ENCODE measurements at places on chromosomes 1 and 21. TPM values are rescaled to one million over a fixed set of nuclear protein-coding genes. Genes with fewer than 3 reads are reported as not detected.

DNA sequence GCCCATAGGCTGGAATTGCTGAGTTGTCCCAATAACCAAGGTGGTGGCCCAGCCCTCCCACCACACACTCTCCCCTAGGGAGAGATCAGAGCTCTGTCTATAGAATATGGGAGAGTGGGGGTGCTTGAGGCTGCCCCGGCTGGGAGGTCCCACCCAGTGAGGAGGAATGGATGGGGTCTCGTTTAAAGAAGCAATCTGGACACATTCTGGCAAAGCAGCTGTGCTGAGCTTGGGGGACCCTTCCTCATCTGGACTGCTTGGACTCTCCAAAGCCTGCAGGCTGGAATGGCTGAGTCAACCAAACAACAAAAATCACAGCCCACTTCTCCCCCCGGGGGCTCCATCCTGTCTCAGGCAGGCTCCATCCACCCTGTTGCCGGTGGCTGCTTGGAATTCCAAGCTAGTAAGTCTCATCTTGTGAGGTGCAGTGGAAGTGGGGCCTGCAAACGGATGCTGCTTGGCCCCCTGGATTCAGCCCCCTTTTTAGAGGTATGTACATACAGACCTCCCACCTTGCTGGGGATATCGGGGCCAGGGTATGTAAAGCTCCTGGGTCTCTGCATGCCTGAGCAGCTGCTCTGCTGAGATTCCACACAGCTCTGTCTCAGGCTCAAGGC lies 67.1 kb upstream of the FAM78B start:
- no peaks in the 10 kb centered on the region for H3K27me3 ChIP-seq
- H3K27ac ChIP-seq, result no peak overlapping the region
- H3K4me3 ChIP-seq, result no peak overlapping the region
- H3K36me3 ChIP-seq, result no peaks in the 10 kb centered on the region
- no peaks in the 10 kb centered on the region for H3K4me1 ChIP-seq

DNA sequence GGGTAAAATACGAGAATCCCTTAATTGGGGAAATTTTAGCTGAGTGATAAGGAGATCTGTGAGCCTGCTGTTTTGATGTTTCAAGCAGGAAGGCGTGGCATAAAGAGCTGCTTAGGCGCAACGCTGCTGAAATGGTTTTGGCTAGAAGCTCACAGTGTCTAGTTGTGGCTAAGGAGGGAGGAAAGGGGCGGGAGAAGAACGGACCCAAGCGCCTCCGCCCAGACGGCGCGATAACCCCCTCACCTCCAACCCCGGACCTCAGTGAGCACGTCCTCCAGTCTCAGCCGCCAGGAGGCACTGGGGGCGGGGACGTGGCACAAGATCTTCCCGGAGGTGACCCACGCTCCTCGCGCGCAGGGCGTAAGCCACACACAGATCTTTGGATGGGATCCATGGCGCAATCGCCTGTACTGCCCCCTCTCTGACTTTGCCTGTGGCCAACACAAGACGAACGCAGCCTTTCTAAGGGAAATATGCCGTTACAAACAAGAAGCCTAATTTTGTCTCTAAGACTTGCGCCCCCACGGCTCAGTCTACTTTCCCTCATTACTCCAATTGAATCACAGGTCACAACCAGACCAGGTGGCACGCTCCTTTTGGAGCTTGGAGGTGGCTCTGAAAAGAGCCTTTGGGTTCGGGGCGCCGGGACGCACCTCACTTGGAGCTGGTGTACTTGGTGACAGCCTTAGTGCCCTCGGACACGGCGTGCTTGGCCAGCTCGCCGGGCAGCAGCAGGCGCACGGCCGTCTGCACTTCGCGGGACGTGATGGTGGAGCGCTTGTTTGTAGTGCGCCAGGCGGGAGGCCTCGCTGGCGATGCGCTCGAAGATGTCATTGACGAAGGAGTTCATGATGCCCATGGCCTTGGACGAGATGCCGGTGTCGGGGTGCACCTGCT lies 23.4 kb upstream of the RNF187 start:
- H3K36me3 ChIP-seq, result no peaks in the 10 kb centered on the region
- DNase-seq, result peak; percentile 89
- peak overlapping the region; percentile 91 for H3K27ac ChIP-seq
- peaks cover 4% of the 10 kb centered on the region for H3K27me3 ChIP-seq
- H3K4me3 ChIP-seq, result peak overlapping the region; percentile 89
- peaks cover 40% of the 10 kb centered on the region for H3K4me1 ChIP-seq

GRCh38 chr1:16375521-16376340 lies 8.7 kb downstream of the SZRD1 start:
- H3K27me3 ChIP-seq, result no peaks in the 10 kb centered on the region
- DNase-seq, result no peak
- H3K36me3 ChIP-seq, result peaks cover 36% of the 10 kb centered on the region
- H3K27ac ChIP-seq, result peak overlapping the region; percentile 75
- H3K4me3 ChIP-seq, result no peak overlapping the region

- H3K4me1 ChIP-seq, result peaks cover 20% of the 10 kb centered on the region
- H3K27ac ChIP-seq, result no peak overlapping the region
- H3K4me3 ChIP-seq, result no peak overlapping the region
Observed at GRCh38 chr1:67830928-67831830, 2.1 kb downstream of the GNG12 start.

DNA sequence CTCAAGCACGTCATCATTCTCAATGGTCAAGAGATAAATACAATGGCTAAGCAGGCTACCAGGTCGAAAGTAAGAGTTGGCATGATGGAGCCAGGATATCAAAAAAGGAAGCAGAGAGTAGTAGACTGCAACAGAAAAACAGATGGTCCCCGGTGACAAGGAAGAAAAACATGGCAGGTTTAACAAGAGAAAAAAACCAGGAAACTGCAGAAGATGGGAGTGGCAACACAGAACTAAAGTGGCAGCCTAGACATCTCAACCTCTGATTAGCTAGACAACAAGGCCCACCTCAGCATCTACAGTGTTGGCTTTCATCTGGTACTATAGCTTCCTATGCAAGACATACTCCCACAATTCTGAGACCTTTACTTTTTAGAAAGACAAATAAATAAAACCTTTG lies 3.1 kb downstream of the UBR4 start:
- peaks cover 46% of the 10 kb centered on the region for H3K36me3 ChIP-seq
- H3K27ac ChIP-seq, result peak overlapping the region; percentile 0
- peaks cover 67% of the 10 kb centered on the region for H3K4me1 ChIP-seq
- no peak for DNase-seq
- peak overlapping the region; percentile 4 for H3K4me3 ChIP-seq

DNA sequence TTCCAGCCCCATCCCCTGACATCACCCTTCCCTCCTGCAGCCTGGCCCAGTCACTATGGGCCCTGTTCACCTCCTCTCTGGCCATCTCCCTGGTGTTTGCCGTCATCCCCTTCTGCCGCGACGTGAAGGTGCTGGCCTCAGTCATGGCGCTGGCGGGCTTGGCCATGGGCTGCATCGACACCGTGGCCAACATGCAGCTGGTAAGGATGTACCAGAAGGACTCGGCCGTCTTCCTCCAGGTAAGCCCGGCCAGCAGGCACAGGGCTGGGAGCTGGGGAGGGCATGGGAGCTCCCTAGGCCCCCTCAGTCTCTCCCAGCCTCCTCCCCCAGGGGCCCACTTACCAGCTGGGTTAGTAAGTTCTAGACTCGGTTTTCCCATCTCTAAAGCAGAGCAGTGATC lies 52.1 kb downstream of the ELK4 start:
- no peak for DNase-seq
- no peaks in the 10 kb centered on the region for H3K36me3 ChIP-seq
- peaks cover 12% of the 10 kb centered on the region for H3K4me1 ChIP-seq

GRCh38 chr1:168742994-168743650 lies 14.1 kb upstream of the DPT start:
- no peaks in the 10 kb centered on the region for H3K27me3 ChIP-seq
- no peaks in the 10 kb centered on the region for H3K4me1 ChIP-seq
- H3K4me3 ChIP-seq, result no peak overlapping the region
- no peaks in the 10 kb centered on the region for H3K36me3 ChIP-seq

DNA sequence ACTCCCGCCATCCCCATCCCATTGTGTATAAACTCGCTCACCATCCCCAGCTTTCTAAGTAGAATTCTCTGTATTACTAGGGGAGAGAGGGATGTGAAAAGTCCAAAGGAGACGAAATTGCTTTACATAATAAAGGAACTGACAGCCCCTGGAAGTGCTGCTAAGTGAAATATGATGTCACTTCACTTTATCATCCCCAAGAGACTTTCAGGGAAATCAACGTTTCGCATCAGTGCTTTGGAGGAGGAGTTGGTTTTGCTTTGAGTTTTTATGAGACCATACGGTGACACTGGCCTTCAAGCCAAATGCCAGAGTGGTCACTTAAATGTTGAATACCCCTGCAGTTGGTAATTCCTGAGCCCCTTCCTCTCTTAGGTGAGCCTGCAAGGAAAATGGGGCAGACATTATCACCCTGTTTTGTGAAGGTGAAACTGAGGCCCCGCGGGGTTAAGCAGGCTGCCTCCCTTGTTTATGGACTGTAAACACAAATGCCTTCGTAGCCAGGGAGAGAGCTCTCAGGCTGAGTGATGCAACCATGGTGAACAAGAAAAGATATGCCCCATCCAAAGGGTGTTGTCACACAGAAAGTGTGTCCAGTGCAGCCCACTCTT lies 58.4 kb upstream of the KAZN start:
- no peak overlapping the region for H3K4me3 ChIP-seq
- no peaks in the 10 kb centered on the region for H3K36me3 ChIP-seq
- no peak for DNase-seq
- no peak overlapping the region for H3K27ac ChIP-seq
- H3K27me3 ChIP-seq, result peaks cover 2% of the 10 kb centered on the region
- no peaks in the 10 kb centered on the region for H3K4me1 ChIP-seq

DNA sequence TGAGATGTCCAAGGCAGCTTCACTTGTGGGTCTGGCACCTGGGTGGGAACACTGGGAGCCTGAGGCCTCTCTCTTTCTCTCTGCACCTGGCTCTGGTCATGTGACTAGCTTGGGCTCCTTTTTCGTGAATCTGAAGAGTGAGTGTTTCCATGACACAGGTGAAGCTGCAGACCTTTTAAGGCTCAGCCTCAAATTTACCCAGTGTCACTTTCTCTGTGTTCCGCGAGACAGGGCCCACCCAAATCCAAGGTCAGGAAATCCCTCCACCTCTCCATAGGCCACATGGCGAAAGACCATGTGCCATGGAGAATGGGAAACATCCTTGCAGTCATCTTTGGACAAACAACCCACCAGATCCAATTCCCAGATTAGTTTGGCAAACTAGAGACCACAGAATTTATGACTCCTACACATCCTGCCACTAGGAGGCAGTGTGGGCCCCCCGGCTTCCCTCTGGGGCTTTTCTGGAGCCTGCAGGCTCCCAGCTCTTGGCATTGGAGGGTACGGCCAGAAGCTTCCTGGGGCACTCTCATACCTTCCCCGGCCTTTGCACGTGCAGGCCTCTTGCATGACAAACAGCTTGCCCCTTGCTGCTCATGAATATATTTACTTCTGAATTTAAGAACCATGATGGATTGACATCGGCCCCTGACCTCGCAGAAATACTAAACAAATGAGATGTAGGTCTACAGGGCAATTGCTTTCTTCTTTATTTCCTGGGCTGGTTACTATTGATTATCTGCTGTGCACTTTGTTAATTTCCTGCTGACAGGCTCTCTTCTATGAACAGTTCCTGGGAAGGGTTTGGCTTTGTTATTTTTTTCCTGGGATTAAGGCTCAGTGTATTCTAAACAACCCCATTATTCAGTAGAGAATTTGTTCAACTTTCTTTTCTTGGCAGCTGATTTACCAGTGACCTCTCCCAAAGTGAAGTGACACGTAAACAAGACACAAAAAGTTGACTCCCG lies 180.7 kb downstream of the KAZN start:
- no peak overlapping the region for H3K4me3 ChIP-seq
- no peaks in the 10 kb centered on the region for H3K36me3 ChIP-seq
- H3K4me1 ChIP-seq, result no peaks in the 10 kb centered on the region
- H3K27ac ChIP-seq, result no peak overlapping the region
- DNase-seq, result peak; percentile 55

- no peak overlapping the region for H3K4me3 ChIP-seq
- H3K36me3 ChIP-seq, result no peaks in the 10 kb centered on the region
- H3K4me1 ChIP-seq, result peaks cover 2% of the 10 kb centered on the region
Observed at GRCh38 chr21:28069450-28069923, 923.2 kb downstream of the LTN1 start.

DNA sequence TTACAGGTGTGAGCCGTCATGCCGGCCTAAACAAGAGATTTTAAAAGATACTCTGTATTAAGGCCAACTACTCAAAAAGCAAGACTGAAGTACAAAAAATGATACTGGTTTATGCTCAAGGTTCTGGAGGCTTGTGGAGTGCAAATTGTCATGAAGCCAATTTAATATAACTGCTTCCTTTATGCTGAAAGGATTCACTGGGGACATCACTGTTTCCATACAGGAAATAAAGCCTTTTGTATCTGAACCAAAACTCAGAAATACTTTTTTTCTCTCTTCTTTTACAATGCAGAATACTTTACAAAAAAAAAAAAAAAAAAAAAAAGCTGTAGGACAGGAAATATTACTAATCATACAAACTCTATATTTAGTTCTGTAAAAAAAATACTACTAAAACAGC lies 55.5 kb upstream of the CNN3 start:
- no peak overlapping the region for H3K27ac ChIP-seq
- DNase-seq, result no peak
- no peak overlapping the region for H3K4me3 ChIP-seq
- H3K4me1 ChIP-seq, result peaks cover 6% of the 10 kb centered on the region

- H3K4me1 ChIP-seq, result peaks cover 29% of the 10 kb centered on the region
- H3K4me3 ChIP-seq, result peak overlapping the region; percentile 77
- H3K27me3 ChIP-seq, result peaks cover 77% of the 10 kb centered on the region
- H3K36me3 ChIP-seq, result no peaks in the 10 kb centered on the region
- DNase-seq, result no peak
- H3K27ac ChIP-seq, result no peak overlapping the region
Observed at GRCh38 chr1:213989002-213989855, 1.5 kb downstream of the PROX1 start.

- no peak overlapping the region for H3K4me3 ChIP-seq
- no peak overlapping the region for H3K27ac ChIP-seq
- H3K4me1 ChIP-seq, result peaks cover 2% of the 10 kb centered on the region
- H3K36me3 ChIP-seq, result no peaks in the 10 kb centered on the region
- H3K27me3 ChIP-seq, result peaks cover 44% of the 10 kb centered on the region
- DNase-seq, result no peak
Observed at GRCh38 chr1:92792340-92792782, 7.5 kb upstream of the EVI5 start.

FCGR1A gene
- total RNA-seq, result not detected

LYST gene
- 77.4 TPM for total RNA-seq

CRYZ gene
- total RNA-seq, result 7.5 TPM

ZNF593OS gene
- total RNA-seq, result not detected

LCK gene
- 292 TPM for total RNA-seq

Data from activated CD8-positive, alpha-beta T cell treated with anti-CD3 and anti-CD28 coated beads for 36 hours (primary cell).